ENCODE measurements at places on chromosomes 2 and 18. TPM values are rescaled to one million over a fixed set of nuclear protein-coding genes. Genes with fewer than 3 reads are reported as not detected.

Gene C2orf92
- total RNA-seq = 5.3 TPM

Gene RAB6D
- not detected for total RNA-seq

Gene TMEM17
- total RNA-seq = 2.6 TPM

Gene AP1S3
- total RNA-seq = 57.7 TPM

Gene MPP4
- total RNA-seq = not detected

Gene IL36B
- not detected for total RNA-seq

Gene UGT1A10
- not detected for total RNA-seq

Gene CIB4
- not detected for total RNA-seq

Gene ANKRD30B
- total RNA-seq = not detected

DNA sequence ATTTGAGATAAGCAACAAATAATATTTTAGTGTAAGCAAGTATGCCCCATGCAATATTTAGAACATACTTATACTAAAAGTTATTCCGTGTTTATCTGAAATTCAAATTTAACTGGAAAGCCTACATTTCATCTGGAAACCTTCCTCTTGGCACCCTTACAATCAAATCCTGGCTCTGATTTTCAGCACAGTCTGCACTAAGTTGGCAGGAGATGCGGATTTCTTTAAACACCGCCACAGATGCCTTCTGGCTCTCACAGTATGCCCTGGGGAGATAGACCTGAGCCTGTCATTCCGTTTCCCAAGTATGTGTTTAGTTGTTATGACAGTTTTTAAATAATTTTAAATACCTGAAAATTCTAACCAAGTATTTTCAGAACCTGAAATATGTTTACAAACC lies 7.3 kb upstream of the MLPH start:
- no peak for DNase-seq

DNA sequence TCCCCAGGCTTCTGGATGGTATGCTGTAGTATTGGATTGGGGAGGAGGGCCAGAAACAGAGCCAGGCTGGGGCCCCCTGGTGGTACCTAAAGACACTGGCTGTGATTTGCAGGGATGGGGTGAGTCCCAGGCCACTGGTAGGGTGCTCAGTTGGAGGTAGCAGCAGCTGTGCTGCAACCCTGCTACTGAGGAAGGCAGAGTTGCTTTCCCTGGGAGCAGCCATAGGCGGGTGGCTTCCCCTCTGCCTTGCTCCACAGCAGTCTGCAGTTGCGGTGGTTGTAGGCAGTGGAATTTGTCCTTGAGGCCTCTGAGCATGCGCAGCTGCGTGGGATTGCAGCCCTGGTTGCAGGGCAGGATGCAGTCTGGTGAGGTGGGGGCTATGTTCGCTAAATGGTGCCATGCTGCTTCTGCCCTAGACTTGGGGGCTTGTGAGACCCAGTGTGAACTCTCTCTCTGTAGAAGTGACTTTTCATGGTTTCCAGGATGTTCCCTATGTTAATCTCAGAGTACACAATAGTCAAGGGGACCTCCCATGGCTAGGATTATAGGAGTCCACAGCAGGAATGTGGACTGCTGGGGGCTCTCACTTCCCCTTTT lies 443.5 kb downstream of the XIRP2 start:
- peak; percentile 28 for DNase-seq

- no peak for DNase-seq
These were observed 8.8 kb downstream of the VIL1 start for GRCh38 chr2:218427741-218428140.

DNA sequence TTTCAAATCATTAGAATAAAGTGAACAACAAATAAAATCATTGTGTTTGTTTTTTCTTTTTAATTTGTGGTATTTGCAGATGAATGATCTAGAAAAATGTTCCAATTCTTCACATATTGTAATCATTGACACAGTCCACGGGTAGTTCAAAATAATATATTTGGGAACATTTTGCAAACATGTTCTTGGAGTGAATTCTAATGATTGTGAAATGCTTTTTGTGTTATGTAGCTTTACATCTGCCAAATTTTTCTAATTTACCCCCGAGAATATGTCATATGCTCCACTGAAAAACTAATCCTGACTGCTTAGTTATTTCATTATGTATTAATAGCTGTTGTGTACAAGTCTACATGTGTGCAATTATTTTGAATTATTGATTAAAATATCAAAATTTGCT lies 1468.4 kb upstream of the NXPH2 start:
- no peak for DNase-seq

DNA sequence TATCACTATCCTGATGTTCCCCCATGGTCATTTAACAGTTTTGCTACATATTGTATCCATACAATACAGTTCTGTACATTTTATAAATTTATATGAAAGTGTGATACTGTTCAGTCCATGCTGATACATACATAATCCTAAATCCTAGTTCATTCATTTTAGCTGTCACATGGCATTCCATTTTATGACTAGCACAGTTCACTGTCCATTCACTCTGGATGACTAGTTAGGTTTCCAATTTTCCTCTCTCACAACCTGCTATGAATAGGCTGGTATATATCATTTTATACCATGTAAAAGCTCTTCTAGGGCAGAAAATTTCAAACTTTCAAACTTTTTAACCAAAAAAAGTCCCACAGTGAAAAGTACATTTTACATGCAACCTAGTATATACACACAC lies 15.2 kb downstream of the SMAD2 start:
- no peak for DNase-seq

GRCh38 chr18:189254-189653 lies 30.9 kb downstream of the USP14 start:
- DNase-seq = no peak

- DNase-seq = peak; percentile 11
These were observed 38.1 kb upstream of the TCF7L1 start for GRCh38 chr2:85095094-85095493.

DNA sequence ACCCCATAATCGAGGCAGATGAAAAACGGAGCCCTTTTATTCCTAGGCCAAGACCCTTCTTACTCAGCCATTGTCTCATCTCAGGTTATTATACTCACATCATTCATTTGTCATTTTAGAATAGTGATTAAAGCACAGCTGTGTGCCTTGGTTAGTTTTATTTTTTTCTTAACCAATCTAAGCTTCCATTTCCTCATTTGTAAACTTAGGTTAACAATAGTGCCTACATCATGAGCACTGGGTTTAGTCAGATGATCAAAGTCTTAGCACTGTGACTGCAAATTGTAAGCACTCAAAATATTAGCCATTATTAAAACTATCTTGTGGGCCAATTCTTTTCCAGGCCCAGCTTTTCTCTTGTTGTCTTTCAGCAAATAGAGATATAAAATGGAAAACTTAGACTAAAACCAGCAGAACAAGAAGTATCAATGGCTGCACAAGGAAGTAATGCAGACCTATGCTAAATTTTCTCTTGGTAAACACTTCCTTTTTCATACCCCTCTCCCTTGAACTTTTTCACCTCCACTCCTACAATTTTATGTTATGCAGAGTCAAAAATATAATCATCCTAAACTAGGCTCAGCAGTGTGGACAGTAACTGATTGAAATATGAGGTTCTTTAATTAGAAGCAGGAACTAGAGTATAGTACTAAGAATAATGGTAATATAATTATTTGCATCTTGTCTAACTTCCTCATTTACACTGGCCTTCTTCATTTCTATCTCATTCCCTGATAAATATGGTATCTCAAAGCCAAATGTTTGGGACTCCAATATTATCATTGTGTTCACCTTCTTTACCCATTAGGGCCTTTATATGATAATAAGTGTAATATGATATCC lies 21.5 kb upstream of the GALNT3 start:
- DNase-seq = no peak

DNA sequence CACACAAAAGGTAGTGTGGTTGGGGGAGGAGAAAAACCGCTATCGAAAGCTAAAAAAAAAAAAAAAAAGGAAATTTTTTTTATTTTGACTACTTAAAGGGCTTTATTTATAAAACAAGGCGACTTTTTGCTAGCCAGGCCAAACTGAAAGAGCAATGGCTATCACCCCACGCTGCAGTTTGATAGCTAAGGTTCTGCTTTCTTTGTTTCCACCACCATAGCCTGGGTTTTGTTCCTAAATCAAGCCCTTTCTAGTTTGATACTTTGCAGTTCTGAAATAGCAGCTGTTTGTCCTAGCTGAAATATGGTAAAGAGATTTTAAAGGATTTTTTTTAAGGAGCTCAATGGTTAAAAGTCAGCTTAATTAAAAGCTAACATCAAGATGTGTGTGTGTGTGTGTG lies 67.4 kb upstream of the ABCA12 start:
- no peak for DNase-seq

- no peak for DNase-seq
These were observed 22.3 kb upstream of the DYNC2LI1 start for GRCh38 chr2:43751476-43751990.

DNA sequence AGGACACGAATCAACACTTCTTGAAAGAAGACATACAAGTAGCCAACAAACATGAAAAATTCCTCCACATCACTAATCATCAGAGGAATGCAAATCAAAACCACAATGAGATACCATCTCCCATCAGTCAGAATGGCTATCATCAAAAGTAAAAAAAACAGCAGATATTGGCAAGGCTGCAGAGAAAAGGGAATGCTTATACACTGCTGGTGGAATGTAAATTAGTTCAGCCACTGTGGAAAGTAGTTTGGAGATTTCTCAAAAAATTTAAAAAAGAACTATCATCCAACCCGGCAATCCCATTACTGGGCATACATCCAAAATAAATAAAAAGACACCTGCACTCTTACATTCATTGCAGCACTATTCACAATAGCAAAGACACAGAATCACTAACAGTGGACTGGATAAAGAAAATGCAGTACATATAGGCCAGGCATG lies 78.7 kb downstream of the GRB14 start:
- DNase-seq = peak; percentile 61

- DNase-seq = no peak
These were observed 132.8 kb upstream of the L3MBTL4 start for GRCh38 chr18:6547476-6547875.

- DNase-seq = no peak
These were observed 191.8 kb downstream of the FTCDNL1 start for GRCh38 chr2:199659207-199659606.

- DNase-seq = peak; percentile 36
These were observed 92.9 kb upstream of the WDR75 start for GRCh38 chr2:189348369-189348768.

DNA sequence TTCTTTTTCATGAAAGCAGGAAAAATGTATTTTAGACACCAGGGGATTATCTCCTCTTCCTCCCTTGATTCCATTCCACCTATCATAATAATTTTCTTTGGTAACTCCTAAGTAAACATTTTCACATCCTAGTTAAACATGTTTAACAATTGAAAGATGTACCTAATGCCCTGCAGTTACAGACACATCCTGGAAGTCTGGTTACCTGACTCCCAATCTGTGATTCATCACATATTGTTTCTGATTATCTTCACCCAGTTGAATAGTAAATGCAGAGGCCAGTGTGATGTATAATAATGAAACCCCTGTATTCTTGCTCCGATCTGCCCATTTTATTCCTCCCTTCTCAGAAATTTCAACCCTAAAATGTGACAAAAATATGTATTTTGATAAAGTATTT lies 1237.6 kb upstream of the LRRTM1 start:
- DNase-seq = peak; percentile 6

DNA sequence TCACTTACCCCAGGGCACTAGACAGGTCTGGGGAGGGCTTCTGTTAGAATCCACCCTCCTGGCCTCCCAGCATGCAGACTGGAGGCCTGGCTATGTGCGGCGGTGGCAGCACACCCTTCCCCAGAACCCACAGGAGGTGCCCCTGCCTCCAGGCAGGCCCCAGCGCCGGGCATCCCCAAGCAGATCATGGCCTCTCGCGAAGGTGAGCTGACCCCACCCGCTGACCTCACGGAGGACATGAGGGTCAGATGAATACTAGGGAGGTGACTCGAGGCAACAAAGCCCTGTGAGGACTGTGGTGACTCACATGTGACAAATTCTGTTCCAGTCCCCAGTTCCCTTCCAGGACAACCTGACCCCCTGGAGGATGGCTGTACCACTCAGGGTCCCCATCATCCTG lies 1.9 kb downstream of the MAB21L4 start:
- DNase-seq = no peak

GRCh38 chr2:100228967-100229366 lies 86.6 kb upstream of the AFF3 start:
- DNase-seq = no peak

DNA sequence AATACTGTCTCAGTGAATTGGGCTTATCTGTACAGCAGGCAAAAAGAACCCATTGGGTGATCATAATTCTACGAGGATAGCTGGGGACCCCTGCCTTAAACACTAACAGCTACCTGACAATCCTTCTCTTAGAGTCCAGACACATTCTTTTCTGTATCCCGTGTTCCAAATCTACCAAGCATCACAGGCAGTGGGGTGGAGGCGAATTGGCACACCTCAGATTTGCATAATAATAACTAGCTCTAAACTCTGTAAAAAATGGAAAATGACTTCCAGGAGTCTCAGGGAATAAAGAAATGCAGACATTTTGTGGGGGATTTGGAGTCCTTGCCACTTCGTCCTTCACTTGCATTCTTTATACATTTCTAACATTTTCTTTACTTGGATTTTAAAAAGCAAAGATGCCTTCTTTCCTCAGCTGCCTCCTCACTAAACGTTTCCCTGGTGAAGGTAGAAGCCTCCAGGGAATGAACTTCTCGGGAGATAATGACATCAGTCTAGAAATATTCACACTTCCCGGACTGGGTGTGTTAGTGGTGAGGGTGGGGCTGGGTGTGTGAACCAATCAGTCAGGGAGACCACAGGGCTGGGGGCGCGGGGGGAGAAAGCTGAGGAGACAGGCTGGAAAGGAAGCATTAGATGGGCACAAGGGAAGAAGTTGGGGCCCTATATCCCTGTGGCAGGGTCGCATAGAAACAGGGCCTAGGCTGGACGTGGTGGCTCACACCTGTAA lies 59.1 kb upstream of the BOD1L2 start:
- peak; percentile 17 for DNase-seq

All from MCF 10A (cell line).